ENCODE measurements at places on chromosomes 6 and 20. TPM values are rescaled to one million over a fixed set of nuclear protein-coding genes. Genes with fewer than 3 reads are reported as not detected.

DNA sequence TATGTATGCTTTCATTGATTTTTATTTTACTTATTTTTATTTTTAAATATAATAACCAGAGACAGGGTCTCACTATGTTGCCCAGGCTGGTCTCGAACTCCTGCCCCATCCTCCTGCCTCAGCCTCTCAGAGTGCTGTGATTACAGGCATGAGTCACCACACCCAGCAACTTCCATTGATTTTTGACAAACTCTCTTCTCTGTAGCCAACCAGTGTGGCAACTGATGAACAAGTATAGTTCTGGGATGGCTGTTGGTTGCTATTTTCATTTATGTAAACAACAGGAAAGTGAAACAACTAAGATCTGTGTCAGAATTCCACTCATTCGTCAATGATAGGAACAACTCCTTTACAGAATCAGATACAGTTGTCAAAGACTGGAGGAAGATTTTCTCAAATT lies 356.7 kb upstream of the JARID2 start:
- no peaks in the 10 kb centered on the region for H3K4me1 ChIP-seq
- H3K27me3 ChIP-seq = no peaks in the 10 kb centered on the region
- no peak overlapping the region for H3K27ac ChIP-seq
- H3K4me3 ChIP-seq = no peak overlapping the region

DNA sequence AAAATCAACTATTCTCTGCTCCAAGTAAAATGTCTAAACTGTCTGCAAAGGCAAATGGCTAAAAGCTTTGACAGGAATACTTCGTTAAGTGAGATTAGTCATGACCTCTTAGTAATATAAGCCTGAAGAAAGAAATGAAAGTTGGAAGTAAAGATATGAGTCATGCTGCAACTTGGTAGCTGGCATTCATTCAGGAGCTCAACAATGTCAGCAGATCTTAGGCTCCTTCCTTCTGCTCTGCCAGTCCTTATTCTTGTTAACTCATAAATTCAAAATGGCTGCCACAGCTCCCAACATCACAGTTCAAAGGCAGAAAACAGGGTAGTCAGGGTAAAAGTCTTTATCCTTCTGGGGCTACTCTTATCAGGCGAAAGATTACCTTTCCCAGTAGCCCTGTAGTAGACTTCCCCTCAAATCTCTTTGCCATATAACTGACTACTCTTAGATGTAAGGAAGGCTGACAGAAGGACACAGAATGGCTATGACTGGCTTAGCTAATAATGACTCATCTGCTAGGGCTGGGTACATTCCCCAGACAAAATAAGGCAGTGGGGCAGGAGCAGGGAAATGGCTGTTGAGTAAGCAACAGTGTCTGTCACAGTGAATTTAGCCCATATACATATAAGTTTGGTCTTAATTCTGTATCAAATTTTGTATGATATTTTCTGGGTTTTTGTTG lies 24.4 kb upstream of the C6orf62 start:
- H3K4me1 ChIP-seq = peaks cover 24% of the 10 kb centered on the region
- no peaks in the 10 kb centered on the region for H3K27me3 ChIP-seq
- peak overlapping the region; percentile 99 for H3K27ac ChIP-seq
- peak; percentile 97 for DNase-seq
- H3K4me3 ChIP-seq = peak overlapping the region; percentile 52
- H3K36me3 ChIP-seq = no peaks in the 10 kb centered on the region

GRCh38 chr6:151284548-151285017 lies 44.8 kb downstream of the AKAP12 start:
- H3K27me3 ChIP-seq = no peaks in the 10 kb centered on the region
- H3K36me3 ChIP-seq = no peaks in the 10 kb centered on the region
- H3K4me1 ChIP-seq = peaks cover 10% of the 10 kb centered on the region
- no peak overlapping the region for H3K4me3 ChIP-seq
- no peak for DNase-seq

DNA sequence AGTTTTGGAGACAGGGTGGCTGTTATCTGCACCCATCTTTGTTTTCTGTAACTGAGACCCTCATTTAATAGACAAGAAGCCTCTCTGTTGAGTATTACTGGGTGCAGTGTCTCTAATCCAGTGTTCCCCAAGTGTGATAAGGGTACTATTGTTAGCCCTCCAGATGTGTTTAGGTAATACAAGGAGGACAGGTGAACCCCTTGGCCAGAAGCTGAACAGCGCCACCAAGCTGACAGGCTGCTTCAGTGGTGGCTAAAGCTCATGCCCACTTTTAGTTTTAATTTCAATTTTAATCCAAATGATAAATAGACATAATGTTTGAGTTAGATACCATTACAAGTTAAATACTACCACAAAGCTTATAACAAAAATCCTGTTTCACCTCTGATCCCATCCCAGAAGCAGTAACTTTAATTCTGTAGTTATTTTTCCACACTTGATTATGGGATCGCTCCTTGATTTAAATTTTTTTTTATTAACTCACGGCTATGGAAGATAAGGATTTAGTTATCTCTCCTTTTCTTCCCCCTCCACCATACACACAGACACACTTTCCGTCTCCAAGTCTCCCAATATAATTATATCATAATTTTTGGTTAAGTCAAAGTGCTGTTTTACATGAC lies 8.4 kb upstream of the STK35 start:
- no peaks in the 10 kb centered on the region for H3K36me3 ChIP-seq
- H3K27ac ChIP-seq = no peak overlapping the region
- H3K27me3 ChIP-seq = peaks cover 25% of the 10 kb centered on the region
- no peak for DNase-seq

- DNase-seq = no peak
- no peak overlapping the region for H3K27ac ChIP-seq
- no peaks in the 10 kb centered on the region for H3K27me3 ChIP-seq
- no peak overlapping the region for H3K4me3 ChIP-seq
These were observed 5.9 kb downstream of the CDYL start for GRCh38 chr6:4781967-4782575.

DNA sequence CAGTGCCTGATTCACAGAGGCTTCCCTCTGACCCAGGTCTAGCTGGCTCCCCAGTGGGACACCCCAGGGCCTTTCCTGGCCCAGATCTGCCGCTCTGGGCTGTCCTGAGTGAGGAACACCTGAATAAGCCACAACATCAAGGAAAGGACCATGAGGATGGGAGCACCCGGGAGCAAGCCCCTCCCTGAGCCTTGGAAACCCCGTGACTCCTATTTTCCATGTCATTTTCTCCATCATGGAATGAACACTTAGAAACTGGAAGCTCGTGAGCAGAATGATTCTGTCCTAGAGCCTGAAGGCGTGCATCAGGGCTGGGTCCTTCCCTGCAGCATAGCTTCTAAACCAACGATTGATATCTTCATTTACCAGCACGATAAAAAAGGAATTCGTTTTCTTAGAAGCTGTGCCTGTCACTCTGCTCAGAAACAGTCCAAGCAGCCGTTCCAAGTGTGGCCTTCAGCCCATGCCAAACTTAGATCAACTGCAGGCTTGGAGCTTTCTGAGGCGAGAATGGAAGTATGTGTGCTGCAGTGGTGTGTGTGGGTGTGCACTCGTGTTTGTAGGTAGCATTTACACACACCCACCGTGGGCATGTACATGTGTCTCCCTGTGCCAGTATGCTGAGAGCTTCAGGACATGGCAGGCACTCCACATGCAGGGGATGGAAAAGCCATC lies 83.2 kb upstream of the FOXC1 start:
- H3K27me3 ChIP-seq = peaks cover 15% of the 10 kb centered on the region
- no peak overlapping the region for H3K4me3 ChIP-seq
- DNase-seq = peak; percentile 9
- H3K27ac ChIP-seq = no peak overlapping the region
- no peaks in the 10 kb centered on the region for H3K36me3 ChIP-seq
- H3K4me1 ChIP-seq = peaks cover 8% of the 10 kb centered on the region

GRCh38 chr20:35226884-35227681 lies 593 bp downstream of the MMP24 start:
- H3K36me3 ChIP-seq = no peaks in the 10 kb centered on the region
- H3K27ac ChIP-seq = no peak overlapping the region
- H3K27me3 ChIP-seq = peaks cover 25% of the 10 kb centered on the region
- peaks cover 7% of the 10 kb centered on the region for H3K4me1 ChIP-seq
- DNase-seq = peak; percentile 26

DNA sequence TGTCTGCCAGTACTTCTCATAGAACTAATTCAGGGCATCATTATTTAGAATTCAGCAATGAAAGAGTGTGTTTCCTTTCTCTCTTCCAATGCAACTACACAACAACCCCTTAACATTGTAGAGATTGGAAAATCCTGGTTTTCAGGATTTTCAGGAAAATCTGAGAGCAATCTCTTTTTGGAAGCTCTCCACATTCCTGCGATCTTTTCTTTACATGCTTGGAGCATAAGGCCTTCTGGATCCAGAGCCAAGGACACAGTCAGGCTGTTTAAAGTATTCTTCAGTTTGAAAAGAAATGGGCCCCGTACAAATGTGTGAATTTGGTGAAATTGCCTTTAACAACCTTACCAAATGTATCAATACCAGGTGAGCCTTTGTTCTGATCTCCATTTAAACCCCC lies 469.7 kb downstream of the PKHD1 start:
- no peak for DNase-seq
- H3K27me3 ChIP-seq = no peaks in the 10 kb centered on the region

DNA sequence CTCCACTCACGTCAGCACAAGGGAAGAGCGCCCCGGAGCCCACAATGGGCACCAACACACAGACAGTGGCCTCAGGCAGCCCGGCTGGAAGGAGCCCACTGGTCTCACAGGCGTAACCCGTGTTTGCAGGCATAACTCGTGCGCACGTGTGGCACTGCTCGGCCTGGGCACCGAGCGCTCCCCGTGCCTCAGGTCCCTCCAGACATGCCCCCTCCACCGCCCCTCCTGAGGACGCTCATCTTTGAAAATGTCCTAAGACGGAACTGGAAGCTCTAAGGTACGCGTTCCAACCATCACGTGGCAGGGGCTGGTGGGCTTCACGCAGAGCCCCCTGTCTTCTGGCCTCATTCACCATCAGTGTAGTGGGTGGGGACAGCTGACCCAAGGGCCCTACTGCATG lies 44.6 kb downstream of the SSR1 start:
- no peak overlapping the region for H3K4me3 ChIP-seq
- H3K36me3 ChIP-seq = no peaks in the 10 kb centered on the region
- no peak for DNase-seq
- H3K27ac ChIP-seq = no peak overlapping the region

Gene BPIFB3
- total RNA-seq = not detected

Gene COL9A3
- total RNA-seq = 43.0 TPM

Gene MOG
- total RNA-seq = not detected

Gene BICRAL
- total RNA-seq = 5.9 TPM

Gene SLC17A9
- 12.4 TPM for total RNA-seq

Gene HCK
- total RNA-seq = 0.53 TPM

Gene GRM1
- total RNA-seq = 0.07 TPM
